NB4 (cell line): ENCODE measurements at places on chromosomes 16 and 17.

- no peak for DNase-seq
Measured at GRCh38 chr17:15513856-15514459, 46.5 kb upstream of the CDRT4 start.

GRCh38 chr16:14564323-14564722 lies 65.7 kb downstream of the PARN start:
- no peak for DNase-seq

- DNase-seq = no peak
Measured at GRCh38 chr17:37737971-37738370, 6.9 kb downstream of the HNF1B start.

DNA sequence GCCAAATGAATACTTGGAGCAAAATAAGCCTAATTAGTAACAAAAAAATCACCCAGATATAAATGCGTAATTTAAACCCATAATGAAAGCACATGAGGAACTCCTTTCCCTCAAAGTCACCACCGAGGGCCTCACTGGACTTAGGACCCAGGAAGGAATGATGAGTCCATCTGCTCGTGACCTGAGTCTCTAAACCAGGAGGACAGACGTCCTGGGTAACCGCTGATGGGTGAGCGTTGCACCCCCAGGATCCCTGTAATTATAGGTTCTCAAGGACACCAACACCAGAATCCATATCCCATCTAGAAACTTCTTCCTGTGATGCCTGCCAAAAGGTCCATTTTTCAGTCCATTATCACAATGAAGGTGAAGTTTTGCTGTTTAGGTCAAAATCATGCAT lies 121.4 kb downstream of the ZNF778 start:
- DNase-seq = no peak

DNA sequence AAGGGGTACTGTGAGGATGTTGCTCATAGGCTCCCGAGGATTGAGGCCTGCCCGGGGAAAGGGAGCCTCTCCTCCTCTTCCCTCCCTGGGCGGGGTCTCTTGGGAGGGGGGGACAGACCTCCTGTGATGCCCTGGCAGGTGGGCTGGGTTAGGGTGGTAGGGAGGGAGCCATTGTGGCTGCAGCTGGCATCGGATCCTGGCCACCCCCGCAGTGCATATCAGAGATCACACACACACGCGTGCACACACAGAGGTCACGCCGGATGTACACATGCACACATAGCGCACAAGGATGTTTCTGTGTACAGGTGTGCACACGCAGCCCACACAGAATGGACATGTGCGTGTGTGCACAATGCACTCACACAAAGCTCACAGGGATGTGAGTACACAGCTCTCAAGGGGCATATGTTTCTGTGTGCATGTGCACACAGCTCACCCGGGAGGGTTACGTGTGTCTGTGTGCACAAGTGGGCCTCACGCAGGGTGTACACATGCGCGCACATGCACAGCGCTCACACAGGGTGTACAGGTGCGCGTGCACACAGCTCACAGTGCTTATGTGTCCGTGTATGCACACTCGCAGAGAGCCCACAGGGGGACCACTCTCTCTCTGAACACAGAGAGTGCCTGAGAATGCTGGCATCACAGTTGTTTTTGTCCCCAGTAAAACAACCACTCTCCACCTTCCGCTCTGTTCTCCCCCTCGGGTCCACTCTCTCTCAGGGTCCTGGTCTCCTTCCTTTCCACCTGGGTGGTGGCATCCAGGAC lies 2.4 kb downstream of the GJD3 start:
- no peak for DNase-seq

GRCh38 chr16:89152831-89153700 lies 18.5 kb upstream of the CDH15 start:
- peak; percentile 60 for DNase-seq

- no peak for DNase-seq
Measured at GRCh38 chr17:71003736-71004135, 834.4 kb downstream of the KCNJ2 start.

GRCh38 chr16:28086186-28087139 lies 22.9 kb upstream of the GSG1L start:
- no peak for DNase-seq

- peak; percentile 8 for DNase-seq
Measured at GRCh38 chr16:19203374-19203966, 35.4 kb downstream of the SYT17 start.

- no peak for DNase-seq
Measured at GRCh38 chr17:76433693-76434092, 19.3 kb downstream of the UBE2O start.

DNA sequence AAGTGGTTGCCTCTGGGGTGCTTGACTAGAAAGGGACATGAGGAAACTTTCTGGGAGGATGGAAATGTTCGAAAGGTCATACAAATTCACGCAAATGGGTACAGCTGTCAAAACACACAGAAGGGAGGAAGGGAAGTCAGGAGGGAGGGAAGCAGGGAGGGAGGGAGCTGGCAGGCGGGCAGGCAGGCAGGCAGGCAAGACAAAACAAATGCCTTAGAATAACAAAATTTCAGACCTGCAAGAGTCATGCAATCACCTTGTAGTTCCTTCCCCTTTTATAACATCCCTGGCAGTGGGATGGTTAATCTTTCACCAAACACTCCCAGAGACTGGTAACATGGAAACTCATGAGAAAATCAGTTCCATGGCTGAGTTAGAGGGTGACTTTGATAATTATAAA lies 189.2 kb downstream of the STX8 start:
- no peak for DNase-seq

GRCh38 chr16:19843371-19843770 lies 41.3 kb downstream of the GPRC5B start:
- no peak for DNase-seq

DNA sequence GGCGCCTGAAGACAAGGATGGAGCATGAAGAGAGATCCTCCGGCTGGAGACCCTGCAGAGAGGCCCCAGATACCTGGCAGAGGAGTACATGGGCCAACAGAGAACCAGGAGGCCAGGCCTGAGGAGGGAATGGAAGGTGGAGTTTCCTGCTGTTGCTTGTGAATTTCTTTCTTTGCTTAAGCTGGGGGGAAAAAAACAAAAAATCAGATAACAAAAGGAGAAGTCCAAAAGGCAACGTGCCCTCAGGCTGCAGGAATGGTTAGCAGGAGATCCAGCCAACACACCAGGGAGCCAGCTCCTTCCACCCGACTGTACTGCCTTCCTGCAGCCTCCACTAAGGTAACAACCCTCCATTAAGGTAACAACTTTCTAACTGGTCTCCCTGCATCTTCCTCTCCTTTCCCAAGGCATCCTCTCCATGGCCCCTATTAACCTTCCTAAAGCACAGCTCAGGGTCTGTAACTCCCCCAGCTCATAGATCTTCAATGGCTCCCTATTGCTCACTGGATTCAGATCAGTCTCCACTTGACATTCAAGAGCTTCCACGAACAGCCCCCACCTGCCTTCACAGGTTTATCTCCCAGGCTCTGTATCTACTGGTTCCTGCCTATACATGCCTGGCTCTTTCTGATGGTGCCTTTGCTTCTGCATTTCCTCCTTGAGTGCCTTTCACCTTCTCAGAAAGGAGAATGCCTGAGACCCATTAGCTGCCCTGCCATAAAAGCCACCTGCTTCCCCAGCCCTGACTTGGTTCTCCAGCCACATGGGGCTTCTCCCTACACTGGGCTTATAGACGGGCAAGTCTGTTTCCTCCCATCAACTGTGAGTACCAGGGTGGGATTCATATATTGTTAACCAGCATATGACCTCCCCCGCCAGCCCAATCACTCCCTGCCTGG lies 725 bp upstream of the ARL5C start:
- DNase-seq = peak; percentile 77

DNA sequence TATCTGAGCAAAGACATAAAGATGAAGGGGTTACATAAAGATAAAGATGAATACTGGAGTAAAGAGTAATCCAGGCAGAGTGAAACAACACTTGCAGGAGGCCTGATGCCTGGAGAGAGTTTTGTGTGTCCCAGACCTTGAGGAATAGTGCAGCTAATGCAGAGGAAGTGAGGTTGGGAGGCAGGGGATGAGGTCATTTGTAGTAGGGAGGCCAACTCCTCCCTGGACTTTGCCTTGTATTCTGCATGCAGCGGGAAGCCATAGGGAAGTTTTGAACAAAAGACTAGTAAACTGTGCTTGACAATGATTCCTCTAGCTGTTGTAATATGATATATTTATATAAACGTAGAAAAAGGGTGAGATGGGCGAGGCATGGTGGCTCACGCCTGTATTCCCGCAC lies 356.6 kb downstream of the KCNJ2 start:
- DNase-seq = no peak

- no peak for DNase-seq
Measured at GRCh38 chr17:78272181-78272913, 40.9 kb downstream of the TMEM235 start.

GRCh38 chr17:49191917-49192741 lies 18.2 kb downstream of the GNGT2 start:
- peak; percentile 91 for DNase-seq

- no peak for DNase-seq
Measured at GRCh38 chr17:36106493-36106835, 2.8 kb downstream of the CCL4 start.
